ENCODE measurements at places on chromosomes 5 and 9.

- no peak for DNase-seq
Measured at GRCh38 chr5:137254119-137255090, 244.7 kb downstream of the SPOCK1 start.

GRCh38 chr9:107478805-107479204 is 10.8 kb downstream of the KLF4 start:
- no peak for DNase-seq

DNA sequence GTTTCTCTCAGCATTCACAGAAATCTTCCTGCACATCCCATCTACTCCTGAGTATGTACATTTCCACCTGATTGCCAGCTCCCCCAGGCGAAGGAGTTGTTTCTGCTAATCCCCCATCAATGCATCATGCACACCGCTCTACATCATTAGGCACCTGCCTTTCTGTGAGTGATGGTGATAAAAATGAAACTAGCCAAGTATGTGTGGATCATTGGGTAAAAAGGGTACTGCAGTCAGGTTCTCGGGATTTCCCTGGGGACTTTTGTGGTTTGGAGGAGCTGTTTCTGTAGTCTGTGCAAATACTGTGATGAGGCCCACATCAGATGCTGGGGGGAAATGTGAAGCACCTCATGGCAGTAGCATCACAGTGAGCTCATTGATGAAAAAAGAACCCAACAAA is 30.4 kb downstream of the CAMK4 start:
- no peak for DNase-seq

DNA sequence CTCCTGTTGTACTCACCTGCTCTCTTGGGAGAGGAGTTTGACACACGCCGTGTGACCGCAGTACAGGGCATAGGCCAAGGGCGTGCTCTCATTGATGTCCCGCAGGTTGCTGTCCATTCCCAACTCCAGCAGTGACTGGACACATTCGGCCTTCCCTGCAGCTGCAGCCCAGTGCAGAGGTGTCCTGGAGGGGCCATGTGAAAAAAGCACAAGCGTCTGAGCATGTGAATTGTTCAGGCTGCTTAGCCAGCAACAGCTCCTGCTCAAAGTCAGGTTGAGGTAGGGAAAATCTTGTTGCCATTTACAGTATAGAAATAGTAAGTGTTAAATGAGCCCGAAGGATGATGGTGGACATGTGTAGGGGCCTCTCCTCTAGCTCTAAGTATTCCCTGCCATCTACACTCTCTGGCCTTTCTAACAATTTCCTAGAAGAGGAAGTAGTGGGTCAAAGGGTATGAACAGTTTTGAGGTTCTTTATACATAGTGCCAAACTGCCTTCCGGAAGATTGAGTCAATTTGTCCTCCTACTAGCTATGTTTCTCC is 116.5 kb downstream of the ANKRD55 start:
- no peak for DNase-seq

GRCh38 chr5:139648205-139649081 is at the start of gene CXXC5:
Gene CXXC5, plus strand, starts transcription at chr5:139648349. Its CDS starts 32,175 bp downstream, at chr5:139680524.
- DNase-seq = no peak

DNA sequence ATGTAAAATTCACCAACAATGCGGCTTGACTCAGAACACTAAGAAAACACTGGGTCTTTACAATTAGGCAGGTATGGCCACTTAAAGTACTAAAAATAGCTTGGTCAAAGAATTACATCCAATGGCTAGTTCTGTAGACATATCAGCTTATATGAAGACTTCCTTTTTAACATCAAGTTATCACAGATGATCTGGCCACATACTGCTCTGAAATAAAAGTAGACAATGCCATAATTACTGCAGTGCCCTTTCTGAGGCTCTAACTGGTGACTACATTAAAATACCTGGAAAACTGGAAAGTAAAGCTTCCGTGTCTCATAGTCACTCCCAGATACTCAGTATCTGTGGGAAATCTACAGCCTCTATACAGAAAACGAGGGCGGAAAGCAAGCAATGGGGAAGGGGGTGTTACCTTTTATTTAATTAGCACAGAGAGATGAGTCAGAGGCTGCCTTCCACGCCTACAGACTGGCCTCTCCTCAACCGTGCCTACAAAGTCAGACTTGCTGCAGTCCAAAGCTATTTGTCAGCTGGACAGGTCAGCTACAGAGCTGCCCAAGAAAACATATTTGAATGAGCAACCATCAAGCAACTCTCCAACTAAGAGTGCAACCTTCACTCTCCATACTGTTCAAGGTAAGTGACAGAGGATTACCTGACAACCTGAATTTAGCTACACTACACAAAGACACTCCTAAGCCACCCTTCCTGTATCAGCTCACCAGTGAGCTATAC is 8.7 kb downstream of the SERINC5 start:
- peak; percentile 97 for DNase-seq

GRCh38 chr5:14753947-14754346 is 89.4 kb downstream of the OTULIN start:
- DNase-seq = no peak

DNA sequence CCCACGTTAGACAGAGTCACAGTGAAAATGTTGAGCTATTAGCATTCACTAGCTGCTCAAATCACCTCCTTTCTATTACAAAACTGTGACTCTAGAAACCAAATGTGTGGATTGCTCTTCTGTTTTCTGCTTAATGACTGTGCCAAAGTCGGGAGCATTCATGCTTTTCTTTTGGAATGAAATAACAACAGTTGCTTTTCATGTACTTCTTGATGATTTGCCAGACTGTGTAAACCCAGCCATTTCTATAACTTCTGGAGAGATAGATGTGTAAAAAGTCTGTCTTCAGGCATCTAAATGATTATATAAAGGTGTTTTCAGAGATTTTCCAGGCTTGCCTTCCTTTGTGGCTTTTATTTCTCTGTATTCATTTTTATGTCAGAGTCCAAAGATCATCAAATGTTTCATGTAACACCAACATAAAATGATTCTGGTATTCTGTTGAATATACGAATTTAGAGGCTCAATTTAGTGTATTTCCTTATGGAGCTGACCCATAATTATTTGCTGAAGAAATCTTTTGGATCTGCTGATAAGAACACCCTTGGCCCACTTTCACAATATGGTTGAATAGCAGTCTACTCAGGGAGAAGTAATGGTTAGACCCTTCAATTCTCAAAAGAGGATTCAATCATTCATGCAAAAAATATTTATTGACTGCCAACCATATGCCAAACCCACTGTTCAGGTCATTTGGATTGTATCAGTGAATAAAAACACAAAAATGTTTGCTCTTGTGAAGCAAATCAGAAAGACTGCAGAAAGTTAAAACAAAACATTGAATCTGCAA is 581.2 kb downstream of the CDH18 start:
- DNase-seq = no peak

- DNase-seq = no peak
Measured at GRCh38 chr9:96343515-96344360, 39.8 kb downstream of the SLC35D2 start.

DNA sequence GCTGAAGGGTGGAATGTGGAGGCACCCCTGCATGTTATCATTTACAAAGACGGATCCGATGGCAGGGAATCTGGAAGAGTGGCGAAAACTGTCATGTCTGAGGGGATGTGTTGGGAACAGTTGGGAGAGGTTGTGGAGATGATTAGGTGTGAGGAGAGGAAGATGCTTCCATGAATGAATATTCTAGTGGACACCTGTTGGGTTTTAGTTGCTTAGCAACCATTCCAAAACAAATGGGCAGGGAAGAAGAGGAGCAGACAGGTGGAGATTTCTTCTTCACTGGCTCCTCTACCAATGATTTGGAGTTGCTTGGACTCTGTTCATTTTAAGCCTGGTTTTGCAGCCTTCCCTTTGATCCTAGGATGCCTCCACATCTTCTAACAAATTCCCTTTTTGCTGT is 465.3 kb upstream of the CLINT1 start:
- no peak for DNase-seq

DNA sequence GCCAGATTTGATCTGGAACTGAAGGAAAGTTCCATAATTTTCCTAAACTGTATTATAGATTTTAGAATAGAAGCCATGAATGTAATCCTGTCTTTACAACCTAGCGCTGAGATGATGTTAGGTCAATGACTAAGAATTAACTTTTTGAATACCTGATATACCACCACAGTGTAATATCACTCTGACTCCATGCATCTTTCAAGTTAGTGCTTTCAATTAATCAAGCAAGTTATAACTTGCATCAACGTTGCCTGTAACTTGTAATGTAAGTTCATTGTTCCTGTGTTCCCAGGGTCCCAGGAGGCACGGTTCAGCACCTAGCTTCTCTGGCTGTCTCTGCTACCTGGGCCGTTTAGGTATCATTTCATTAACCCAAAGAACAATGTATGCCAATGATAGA is 139.3 kb downstream of the CSNK1G3 start:
- DNase-seq = no peak

- no peak for DNase-seq
Measured at GRCh38 chr5:159448-160172, 31.7 kb upstream of the LRRC14B start.
